C1 segment of cervical spinal cord (tissue), 14 donors: ENCODE measurements at places on chromosomes 3 and 15.

DNA sequence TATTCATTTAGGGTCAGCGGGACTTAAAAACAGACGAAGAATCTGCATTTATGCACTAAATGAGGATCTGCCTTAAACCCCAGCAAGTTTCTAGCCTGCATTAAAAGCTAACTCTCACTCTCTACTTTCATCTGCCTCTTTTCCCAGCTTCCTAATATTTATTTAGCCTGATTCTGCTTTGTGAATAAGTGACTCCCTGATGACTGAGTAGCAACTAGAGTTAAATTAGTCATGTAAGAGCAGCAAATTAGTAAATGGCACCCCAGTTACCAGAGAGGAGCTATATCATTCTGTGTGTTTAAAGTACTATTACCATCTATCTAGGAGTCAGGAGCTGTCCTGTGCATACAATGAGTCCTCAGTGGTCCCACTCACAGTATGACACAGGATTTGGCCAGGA is 391.0 kb upstream of the RORA start:
- DNase-seq: no peak

- no peak for DNase-seq
These were observed 145.5 kb downstream of the ATP10A start for GRCh38 chr15:25717457-25718168.

DNA sequence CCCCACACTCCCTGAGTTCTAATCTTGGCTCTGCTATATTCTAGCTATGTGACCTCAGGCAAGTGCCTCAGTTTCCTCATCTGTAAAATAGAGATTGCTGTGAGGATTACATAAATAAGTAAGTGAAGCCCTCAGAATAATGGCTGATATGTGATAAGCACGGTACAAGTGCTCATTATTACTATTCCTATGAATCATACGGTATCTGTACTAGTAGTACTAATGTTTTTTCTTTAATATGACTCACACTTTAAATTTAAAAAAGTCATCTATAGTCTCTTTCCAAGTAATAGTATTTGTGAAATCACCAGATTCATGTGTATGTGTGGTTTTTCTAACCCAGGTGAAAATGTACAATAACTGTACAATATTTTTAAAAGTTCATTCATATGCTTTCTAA is 58.7 kb downstream of the CLDN11 start:
- no peak for DNase-seq

DNA sequence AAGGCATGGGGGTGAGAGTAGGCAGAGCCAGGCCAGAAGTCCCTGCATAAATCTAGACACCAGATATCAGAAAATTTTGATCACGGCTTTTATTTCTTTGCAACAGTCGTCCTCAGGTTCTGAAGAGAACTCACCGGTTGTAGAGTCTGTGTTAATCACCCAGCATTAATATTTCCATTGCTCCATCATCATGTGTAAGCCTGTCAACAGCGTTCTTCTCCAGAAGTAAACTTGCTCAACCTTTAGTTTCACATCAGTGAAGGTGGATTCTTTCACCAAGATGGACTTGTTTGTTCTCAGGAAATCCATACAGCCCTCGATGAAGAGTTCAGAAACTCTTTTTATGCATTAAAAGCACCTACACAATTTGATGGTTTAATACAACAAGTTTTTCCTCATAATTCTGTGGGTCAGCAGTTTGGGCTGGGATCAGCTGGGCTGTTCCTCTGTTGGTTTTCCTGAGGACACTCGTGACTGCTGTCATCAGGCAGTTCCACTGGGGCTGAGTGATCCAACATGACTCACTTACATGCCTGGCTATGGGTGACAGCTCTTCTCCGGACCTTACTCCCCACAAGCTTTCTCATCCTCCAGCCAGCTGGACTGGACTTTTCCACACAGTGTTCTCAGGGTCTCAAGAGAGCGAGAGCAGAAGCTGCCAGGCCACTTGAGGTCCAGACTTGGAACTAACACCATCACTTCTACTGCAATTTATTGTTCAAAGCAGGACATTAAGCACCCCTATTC is 303.4 kb downstream of the ZNF621 start:
- no peak for DNase-seq

GRCh38 chr15:40243126-40243810 is 4.4 kb downstream of the PAK6 start:
- no peak for DNase-seq

DNA sequence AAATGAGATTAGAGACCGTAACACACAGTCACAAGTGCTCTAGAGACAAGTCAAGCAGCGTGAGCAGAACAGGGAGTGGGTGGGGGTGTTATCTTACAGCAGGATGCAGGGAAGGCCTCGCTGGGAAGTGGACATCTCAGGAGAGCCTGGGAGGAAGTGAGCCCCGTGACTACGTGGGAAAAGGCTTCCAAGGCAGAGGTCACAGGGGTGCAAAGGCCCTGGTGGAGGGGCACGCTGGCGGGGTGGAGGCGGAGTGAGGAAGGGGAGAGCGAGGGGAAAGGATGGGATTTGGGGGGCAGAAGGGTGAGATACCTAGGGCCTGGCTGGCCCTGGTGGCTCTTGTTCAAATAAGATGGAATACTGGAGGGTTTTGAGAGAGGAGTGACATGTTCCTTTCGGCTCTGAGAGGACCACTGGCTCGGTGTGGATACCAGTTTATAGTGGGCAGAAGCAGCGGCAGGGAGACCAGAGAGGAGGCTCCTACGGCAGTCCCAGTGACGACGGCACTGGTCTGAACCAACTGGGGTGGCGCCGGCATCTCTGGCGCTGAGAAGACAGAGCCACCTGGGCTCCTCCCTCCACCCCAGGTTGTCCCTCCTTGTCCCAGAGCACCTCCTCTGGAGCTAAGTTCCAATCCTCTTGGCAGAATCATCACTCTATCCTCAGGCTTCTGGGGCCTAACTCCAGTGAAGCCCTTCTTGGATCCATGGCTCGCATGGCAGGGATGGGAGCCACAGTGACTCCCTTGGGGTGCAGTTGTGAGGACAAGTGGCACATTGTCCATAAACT is 266.2 kb upstream of the LYSMD4 start:
- DNase-seq: no peak

DNA sequence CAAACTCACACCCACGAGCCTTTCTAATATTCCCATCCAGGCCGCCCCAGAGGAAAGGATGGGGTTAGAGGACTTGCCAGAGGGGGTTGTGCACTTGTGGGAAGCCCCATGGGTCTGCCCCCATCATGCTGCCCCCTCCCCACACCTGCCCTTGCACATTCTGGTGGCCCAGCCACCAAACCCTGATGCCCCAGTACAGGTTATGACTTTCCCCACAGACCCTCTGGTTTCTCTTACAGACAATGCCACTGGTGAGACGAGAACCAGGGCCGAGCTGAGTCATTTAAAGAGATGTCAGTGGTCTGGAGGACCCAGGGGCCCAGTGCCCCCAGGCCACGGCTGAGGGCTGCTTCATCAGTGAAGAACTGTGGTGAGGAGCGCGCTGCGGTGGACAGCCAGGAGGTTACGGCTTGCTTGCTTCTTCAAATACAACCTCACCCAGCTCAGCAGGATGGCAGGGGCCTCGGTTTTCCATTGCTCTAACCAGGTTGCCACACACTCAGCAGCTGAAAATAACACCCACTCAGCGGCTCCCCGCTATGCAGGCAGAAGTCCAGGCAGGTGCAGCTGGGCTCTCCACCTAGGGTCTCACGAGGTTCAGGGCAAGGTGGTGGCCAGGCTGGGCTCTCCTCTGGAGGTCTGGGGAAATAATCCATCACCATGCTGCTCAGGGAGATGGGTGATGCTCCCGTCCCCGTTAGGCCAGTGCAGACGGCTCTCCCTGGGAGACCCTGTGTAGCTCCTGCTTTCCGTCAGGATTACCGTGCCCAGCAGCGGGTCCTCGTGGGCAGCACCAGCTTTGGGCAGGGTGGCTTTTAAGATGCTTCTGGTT is 13.8 kb upstream of the SNRPA1 start:
- no peak for DNase-seq

DNA sequence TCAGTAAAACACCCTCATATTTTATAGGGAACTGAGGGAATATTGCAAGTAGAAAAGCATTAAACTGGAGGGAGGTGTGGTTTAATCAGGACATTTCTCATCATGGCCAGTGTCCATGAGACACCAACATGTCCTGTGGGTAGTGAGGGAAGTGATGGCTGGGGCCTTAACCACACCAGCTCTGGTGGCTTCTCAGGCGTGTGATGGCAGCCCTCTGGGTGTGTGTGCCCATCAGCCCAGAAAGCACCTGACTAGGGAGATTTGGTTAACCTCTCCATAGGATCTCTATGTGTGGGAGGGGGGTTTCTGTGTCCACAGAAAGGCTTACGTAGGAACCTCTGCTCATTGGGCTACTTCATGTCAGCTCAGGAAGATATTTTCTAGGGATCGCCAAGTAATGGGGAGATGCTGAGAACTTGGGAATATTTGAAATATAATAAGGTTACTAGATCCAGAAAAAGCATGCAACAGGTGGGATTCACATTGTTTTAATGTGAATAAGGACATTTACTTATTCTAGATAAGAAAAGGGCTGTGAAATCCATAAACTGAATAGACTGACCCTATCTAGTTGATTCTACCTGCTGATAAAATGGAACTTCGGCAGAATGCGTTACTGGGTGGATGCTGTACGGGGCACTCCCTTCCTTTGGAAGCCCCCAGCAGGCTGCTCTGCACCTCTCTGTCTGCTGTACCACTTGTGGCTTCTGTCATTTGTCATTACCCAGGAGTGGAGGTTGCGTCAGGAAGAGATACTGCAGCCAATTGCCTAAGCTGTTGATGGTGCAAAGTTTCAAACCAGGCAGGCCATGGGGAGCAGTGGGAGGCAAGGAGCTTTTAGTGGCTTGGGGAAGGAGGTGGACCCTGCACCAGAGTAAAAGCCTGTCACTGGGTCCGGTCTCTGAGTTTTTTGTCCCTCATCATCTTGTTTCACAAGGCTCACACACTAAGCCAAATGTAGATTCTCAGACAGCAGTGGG is 21.5 kb downstream of the PDHB start:
- no peak for DNase-seq

- DNase-seq: no peak
These were observed 151.3 kb downstream of the XXYLT1 start for GRCh38 chr3:195119461-195120266.

DNA sequence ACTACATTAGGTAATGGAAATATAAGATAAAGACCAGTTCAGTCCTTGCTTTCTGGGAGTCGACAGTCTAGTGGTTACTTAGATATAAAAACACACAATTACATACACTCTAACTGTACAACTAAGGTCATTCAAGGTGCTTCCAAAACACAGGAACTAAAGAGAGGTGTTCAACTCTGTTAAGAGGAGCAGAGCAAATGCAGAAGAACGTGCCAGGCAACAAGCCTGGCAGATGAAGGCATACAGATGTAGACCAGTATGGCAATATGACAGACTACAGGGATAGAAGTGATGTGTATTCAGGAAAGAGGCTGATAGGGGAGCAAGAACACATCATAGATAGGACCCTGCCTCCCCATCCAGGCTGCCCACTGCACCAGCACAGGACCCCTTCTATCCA is 78.3 kb downstream of the CBLB start:
- DNase-seq: no peak

DNA sequence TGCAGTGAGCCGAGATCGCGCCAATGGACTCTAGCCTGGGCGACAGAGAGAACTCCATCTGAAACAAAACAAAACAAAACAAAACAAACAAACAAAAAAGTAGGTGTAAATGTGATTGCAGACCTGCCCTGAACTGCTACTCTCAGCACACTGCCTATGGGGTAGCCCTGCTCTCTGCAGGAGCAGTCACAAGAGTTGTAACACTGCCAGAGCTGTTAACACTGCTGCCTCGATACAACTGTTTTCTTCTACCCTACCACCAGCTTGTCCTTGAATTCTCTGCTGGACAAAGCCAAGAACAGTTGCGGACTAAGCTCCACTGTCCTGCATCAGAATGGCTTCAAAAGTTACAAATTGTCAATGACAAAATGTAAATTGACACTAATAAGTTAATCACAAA is 89.3 kb downstream of the ALCAM start:
- DNase-seq: no peak

- DNase-seq: no peak
These were observed 39.3 kb downstream of the KLHL6 start for GRCh38 chr3:183515968-183516851.

- no peak for DNase-seq
These were observed 210.5 kb upstream of the TLE3 start for GRCh38 chr15:70308011-70308734.

- DNase-seq: no peak
These were observed 27.5 kb upstream of the FAM81A start for GRCh38 chr15:59410391-59410896.

DNA sequence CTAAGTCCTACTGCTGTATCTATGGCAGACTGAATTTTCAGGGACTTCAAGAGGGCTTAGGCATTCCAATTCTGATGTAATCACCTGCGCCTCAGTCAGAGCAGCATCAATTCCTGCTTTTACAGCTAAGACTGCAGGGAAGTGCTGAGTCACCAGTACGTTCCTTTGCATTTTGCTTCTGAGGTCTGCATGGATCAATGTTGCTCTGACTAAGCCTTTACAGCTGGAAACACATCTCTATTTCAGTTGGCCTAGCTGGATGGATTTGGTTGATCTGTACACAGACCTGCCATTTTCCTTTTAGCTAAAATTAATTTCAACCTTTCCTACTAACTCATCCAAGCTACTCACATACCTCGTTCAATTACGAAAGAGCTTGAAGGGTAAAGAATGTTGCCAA is 51.3 kb downstream of the ETV5 start:
- DNase-seq: no peak

GRCh38 chr3:52202384-52203077 is 4.6 kb downstream of the ALAS1 start:
- no peak for DNase-seq

- DNase-seq: no peak
These were observed 8.5 kb upstream of the FANCD2 start for GRCh38 chr3:10017636-10018292.

- no peak for DNase-seq
These were observed 102.5 kb downstream of the RPLP1 start for GRCh38 chr15:69555080-69555479.

GRCh38 chr3:157494581-157495281 is 8.5 kb downstream of the VEPH1 start:
- no peak for DNase-seq

DNA sequence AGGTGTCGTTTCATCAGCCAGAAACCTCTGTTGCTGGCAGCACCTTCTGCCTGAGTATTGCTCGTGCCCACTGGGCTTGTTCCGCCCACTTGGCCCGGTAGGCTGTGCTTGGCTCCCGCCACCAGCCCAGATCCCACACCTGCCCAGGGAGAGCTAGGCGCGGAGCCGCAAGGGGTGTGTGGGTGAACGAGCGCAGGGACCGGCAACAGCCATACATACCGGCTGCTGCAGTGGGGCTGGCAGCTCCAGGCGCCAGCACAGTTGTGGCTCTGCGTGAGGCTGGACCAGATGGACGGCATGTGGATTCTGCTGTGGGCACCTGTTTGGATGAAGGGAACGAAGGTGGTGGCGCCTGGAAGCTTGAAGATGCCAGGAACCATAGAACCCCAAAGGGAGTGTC is 331.5 kb upstream of the MCTP2 start:
- no peak for DNase-seq
